ENCODE measurements at places on chromosomes 4 and X. TPM values are rescaled to one million over a fixed set of nuclear protein-coding genes. Genes with fewer than 3 reads are reported as not detected.

The GPR34 gene
- 0.72 TPM for total RNA-seq

The CHRNA9 gene
- 0.36 TPM for total RNA-seq

- DNase-seq: no peak
Observed at GRCh38 chr4:855880-856224, 29.9 kb upstream of the CPLX1 start.

DNA sequence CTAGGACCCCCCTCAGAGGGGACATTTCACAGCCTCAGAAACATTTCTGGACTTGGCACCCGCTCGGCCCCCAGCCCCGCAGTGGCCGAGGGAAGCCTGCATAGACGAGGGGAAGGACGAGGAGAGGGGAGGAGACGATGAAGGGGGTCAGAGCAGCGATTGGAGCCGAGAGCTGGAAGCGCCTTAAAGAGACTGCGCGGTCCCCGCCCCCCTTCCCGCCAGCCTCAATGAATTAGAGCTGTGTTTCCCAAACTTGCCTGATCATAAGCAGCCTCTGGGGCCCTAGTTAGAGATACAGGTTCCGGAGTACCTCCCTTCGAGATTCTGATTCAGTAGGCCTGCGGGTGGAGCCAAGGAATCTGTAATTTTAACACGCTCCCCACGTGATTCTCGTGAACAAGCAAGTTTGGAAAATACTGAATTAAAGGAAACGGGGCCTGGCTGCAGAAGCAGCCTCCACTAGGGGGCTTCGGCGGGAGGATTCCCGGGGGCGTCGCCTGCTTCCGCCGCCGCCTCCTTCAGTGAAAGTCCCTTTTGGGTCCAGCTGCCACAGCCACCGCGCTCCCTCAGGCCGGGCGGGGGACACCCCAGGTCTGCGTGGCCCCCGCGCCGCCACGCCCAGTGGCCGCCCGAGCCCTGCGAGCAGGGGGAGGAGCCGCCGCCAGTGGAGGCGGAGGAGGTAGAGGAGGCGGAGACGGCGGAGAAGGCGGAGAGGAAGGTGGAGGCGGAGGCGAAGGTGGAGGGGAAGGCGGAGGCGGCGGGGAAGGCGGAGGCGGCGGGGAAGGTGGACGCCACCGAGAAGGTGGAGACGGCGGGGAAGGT, at the start of gene USP27X:
TSS of gene USP27X (plus strand) at position 651 of the 822 bp plus-strand sequence. CDS start 824 bp downstream, outside the sequence.
- peak; percentile 92 for DNase-seq

DNA sequence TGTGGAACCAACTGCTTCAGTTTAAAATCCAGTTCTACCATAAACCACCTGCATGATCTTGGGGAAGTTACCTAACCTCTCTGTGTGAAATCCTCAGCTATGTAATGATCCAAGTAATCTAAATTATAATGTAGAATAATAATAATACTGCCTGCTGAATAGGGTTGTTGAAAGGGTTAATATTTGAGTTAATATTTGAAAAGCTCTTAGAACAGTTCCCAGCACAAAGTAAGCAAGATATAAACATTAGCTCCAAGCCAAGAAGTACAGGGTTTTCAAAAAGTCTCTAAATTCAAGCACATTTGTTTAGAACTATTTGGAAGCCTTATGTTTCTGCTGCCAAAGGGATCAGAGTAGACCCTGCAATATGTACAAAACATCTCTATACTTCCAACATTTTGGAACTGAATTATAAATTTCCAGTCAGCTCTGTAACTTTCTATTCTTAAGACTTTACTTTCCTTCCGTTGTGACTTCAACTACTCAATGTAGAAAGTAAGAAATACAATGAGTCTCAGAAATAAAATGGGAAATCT, 76.7 kb upstream of the FAM9C start:
- no peak for DNase-seq

- no peak for DNase-seq
Observed at GRCh38 chr4:30543057-30543456, 177.1 kb upstream of the PCDH7 start.

- DNase-seq: no peak
Observed at GRCh38 chrX:150872773-150873336, 25.6 kb downstream of the CD99L2 start.
